ENCODE measurements at places on chromosomes 1 and 21. TPM values are rescaled to one million over a fixed set of nuclear protein-coding genes. Genes with fewer than 3 reads are reported as not detected.

DNA sequence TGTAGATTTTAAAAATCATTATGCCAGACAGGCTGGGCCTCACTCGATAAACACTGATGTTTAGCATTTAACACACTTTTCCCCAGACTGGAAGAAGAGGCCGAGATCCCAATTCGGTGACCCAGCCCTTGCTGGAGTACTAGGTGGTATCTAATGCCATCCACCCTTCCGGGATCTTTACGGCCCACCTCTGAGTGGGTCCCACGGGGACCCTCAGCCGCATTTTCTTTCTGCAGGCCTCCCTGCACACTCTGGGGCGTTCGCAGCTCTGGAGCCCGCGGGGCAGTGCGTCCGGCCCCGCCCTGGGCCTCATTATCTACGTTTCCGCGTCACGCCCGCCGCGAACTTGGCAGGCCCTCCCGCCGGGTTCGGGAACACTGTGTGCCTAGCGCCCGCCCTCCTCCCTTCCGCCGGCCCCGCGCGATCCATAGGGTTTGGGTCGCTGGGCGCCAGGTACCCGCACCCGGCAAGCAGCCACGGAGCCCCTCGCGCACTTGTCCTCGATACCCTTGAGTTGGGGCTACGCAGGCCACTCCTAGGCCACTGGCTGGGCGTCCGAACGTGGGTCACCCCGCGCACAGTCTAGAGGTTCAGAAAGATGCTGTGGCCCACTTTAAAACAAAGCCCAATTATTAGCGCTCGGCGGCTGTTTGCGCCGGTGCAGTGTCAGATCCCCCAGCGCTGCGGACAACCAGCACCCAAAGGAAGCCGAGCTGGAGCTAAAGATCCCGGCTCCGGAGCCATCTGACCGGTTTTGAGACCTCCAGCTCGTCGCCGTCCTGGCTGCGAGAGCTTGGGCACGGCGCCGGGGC lies 950 bp upstream of the EVA1C start:
- DNase-seq, result peak; percentile 74

Gene ZNF593OS
- total RNA-seq, result not detected

Gene S100A4
- total RNA-seq, result 628 TPM

- DNase-seq, result no peak
Measured at GRCh38 chr1:53112271-53112774, 30.1 kb downstream of the SLC1A7 start.

DNA sequence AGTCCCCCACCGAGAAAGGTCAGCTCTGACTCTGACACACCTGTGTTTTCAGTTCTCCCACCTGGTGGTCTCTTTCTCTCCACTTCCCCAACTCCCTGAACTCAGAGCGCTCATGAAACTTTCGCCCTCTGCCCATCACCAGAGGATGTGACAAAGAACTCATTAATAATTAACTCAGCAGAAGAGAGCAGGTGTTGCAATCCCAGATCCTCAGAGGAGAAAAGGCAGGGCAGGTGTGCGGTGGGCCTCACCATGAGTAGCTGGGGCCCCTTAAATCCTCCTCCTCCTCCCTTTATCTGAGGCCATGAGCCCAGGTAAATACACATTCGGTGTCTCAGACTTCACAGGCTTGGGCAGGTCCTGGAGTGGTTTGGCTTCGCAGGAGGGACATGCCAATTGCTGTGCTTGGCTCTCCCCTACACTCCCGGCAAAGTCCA lies 1.7 kb upstream of the LAMB3 start:
- DNase-seq, result no peak

Gene CD1B
- total RNA-seq, result not detected

Data from activated CD8-positive, alpha-beta T cell treated with anti-CD3 and anti-CD28 coated beads, Interleukin-2, amount 10 ng/mL, durations not matched to agents 7 days and 5 days (primary cell).